ENCODE measurements at places on chromosomes 7 and 10.

- H3K27ac ChIP-seq: no peak overlapping the region
- H3K27me3 ChIP-seq: no peaks in the 10 kb centered on the region
- H3K4me3 ChIP-seq: no peak overlapping the region
- no peak for DNase-seq
- peaks cover 2% of the 10 kb centered on the region for H3K4me1 ChIP-seq
Observed at GRCh38 chr7:55488216-55488615, 84.1 kb downstream of the VOPP1 start.

GRCh38 chr7:55423277-55423711 lies 58.2 kb downstream of the LANCL2 start:
- no peak for DNase-seq
- H3K27ac ChIP-seq: no peak overlapping the region
- H3K36me3 ChIP-seq: no peaks in the 10 kb centered on the region
- no peak overlapping the region for H3K4me3 ChIP-seq
- H3K27me3 ChIP-seq: no peaks in the 10 kb centered on the region
- H3K4me1 ChIP-seq: no peaks in the 10 kb centered on the region

GRCh38 chr7:20642166-20642565 lies 26.7 kb downstream of the ABCB5 start:
- H3K27ac ChIP-seq: no peak overlapping the region
- no peaks in the 10 kb centered on the region for H3K4me1 ChIP-seq
- no peak overlapping the region for H3K4me3 ChIP-seq
- no peak for DNase-seq
- H3K27me3 ChIP-seq: no peaks in the 10 kb centered on the region
- H3K36me3 ChIP-seq: no peaks in the 10 kb centered on the region

DNA sequence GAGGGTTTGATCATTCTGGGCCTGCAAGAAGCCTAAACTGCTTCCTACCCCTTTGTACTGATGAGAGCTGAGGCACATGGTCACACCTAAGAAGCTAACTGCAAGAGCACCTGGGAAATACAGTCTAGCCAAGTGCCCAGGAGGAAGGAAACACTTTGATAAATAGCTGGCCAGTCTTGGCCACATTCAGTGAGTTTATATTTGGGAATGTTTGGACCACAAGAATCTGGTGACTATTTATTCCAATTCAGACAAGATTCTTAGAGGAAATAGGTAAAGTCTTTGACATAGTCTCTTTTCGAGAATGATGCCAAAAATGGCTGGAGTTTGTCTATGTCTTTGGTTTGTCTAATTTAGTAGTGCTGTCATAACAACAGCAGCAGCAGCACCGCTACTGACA lies 213.6 kb downstream of the KIF20B start:
- no peak overlapping the region for H3K4me3 ChIP-seq
- H3K27ac ChIP-seq: no peak overlapping the region
- DNase-seq: no peak
- no peaks in the 10 kb centered on the region for H3K4me1 ChIP-seq

DNA sequence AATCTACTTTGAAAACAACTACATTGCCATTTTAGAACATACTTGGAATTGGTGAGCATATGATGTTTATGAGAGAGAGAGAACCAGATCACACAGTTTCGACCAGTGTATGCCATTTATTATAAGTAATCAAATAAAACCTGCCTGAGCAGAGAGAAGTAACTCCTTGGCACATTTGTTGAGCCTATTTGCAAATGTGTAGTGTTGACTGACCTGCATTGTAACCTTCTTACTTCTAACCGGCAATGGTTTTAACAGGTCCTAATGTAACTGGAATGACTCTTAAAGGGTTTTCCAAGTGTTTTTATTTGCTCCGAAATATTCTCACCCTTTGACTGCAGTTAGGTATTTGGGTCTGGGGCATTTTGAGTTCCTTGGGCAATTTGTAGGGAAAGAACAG lies 167.6 kb downstream of the POU6F2 start:
- no peaks in the 10 kb centered on the region for H3K4me1 ChIP-seq
- no peak for DNase-seq
- no peaks in the 10 kb centered on the region for H3K36me3 ChIP-seq

Measured in esophagus squamous epithelium (tissue), 5 donors.